ENCODE measurements at places on chromosomes 11 and 22. TPM values are rescaled to one million over a fixed set of nuclear protein-coding genes. Genes with fewer than 3 reads are reported as not detected.

The SULT4A1 gene
- total RNA-seq = 29.7 TPM

The BTG4 gene
- total RNA-seq = not detected

DNA sequence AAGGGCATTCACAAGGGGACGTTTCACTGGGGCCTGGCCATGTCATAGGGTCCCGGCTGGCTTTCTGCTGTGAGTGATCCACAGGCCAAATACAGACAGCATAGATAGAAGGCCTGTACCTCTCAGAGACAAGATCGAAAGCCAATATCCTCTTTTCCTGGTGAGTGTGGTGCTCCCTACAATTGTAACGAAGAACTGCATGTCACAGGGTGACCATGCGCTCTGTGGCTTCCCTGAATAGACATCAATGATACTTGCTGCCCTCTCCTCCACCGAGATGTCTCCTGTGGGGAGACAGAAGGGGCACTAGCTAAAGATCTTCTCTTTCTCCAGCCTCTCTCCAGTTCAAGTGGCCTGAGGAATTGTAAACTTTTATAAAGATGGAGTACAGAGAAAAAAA lies 226.1 kb upstream of the POU2AF2 start:
- DNase-seq = no peak

DNA sequence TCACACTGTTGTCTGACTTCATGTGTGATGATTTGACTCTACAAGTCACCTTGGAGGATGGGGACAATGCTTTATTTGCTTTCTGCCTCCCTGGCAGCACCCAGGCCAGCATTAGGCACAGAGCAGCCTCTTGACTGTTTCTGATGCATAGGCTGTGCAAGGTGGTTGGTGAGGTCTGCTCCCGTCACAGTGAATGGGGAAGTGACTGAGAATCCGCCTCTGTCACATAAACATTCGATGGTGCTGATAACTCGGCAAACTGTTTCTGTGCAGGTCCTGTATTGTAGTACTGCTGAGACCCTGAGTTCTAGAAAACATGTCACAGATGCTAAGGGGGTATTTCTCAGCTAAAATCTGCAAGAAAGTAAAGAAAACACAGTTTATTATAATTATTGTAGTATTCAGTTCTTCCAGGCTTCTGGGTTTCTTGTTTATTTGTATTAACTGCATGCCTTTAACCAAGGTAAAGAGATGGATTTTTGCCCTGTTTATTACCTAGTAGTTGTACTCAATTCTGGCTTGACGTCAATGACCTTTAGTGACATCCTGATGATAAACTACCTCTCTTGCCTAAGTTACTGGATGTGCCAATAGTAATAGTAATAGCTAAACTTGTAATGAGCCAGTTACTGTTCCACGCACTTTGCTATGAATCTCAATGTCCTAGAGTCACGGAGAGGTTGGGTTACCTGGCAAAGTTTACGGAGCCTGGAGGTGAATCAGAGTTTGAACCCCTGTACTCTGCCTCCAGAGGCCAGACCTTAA lies 24.8 kb upstream of the RCN1 start:
- DNase-seq = no peak

GRCh38 chr11:40062616-40063015 lies 1396.8 kb downstream of the LRRC4C start:
- DNase-seq = no peak
